ENCODE measurements at places on chromosomes 6 and 20.
A peak's percentile ranks its signal among the peaks of the same experiment; 100 is the strongest.

- H3K36me3 ChIP-seq = no peaks in the 10 kb centered on the region
- H3K27ac ChIP-seq = no peak overlapping the region
- no peaks in the 10 kb centered on the region for H3K27me3 ChIP-seq
- no peak overlapping the region for H3K4me3 ChIP-seq
- peaks cover 17% of the 10 kb centered on the region for H3K4me1 ChIP-seq
- no peak for DNase-seq
Measured at GRCh38 chr6:5481750-5482149, 220.4 kb downstream of the FARS2 start.

- no peak overlapping the region for H3K4me3 ChIP-seq
- no peak for DNase-seq
- no peaks in the 10 kb centered on the region for H3K4me1 ChIP-seq
Measured at GRCh38 chr6:40056865-40057264, 122.6 kb upstream of the MOCS1 start.

DNA sequence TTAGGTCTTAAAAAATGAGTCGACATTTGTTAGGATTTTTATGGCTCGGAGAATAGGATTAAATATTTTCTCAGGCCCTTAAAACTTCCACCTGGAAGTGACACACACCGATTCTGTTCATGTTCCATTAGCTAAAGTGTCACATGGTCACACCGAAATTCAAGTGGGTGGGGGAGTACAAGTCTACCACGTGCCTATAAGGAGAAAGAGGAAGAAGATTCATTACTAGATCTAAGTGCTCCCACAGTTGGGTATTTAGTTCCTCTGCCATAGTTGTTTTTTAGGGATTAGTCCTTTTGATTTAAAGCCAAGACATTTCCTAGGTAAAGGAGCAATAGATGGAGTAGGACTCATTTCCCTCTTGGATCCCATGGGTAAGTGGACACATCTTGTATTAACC, 4.9 kb upstream of the TOX2 start:
- H3K4me3 ChIP-seq = no peak overlapping the region
- H3K27me3 ChIP-seq = no peaks in the 10 kb centered on the region
- DNase-seq = no peak
- no peaks in the 10 kb centered on the region for H3K4me1 ChIP-seq
- H3K36me3 ChIP-seq = no peaks in the 10 kb centered on the region

DNA sequence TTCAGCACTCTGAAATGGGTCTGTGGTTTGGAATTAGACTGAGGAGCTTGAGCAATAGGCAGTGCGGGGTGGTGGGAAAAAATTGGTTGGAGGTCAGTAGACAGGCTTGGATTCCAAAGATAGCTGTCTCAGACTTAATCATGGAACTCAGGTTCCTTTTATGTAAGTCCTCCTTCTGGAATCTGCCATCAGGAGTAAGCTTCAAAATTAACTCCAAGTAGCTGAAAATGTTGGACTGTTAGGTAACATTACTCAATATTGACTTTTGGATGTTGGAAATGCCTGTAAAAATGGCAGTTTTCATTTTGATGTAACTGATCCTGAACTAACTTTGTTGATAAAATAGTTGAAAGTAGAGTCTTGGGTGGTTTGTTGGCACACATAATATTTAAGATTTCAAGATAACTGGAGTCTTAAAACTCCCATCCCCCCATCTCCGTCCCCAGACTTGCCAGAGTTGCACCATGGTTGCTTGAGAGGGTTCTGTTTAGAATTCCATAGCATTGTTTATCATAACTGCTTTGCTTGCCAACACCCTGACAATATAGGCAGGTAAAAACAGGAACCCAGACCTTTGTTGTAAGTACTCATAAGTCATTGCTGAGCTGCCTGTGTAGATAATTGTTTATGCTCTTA, 83.0 kb downstream of the PHF20 start:
- no peak for DNase-seq
- H3K4me3 ChIP-seq = no peak overlapping the region
- no peak overlapping the region for H3K27ac ChIP-seq

DNA sequence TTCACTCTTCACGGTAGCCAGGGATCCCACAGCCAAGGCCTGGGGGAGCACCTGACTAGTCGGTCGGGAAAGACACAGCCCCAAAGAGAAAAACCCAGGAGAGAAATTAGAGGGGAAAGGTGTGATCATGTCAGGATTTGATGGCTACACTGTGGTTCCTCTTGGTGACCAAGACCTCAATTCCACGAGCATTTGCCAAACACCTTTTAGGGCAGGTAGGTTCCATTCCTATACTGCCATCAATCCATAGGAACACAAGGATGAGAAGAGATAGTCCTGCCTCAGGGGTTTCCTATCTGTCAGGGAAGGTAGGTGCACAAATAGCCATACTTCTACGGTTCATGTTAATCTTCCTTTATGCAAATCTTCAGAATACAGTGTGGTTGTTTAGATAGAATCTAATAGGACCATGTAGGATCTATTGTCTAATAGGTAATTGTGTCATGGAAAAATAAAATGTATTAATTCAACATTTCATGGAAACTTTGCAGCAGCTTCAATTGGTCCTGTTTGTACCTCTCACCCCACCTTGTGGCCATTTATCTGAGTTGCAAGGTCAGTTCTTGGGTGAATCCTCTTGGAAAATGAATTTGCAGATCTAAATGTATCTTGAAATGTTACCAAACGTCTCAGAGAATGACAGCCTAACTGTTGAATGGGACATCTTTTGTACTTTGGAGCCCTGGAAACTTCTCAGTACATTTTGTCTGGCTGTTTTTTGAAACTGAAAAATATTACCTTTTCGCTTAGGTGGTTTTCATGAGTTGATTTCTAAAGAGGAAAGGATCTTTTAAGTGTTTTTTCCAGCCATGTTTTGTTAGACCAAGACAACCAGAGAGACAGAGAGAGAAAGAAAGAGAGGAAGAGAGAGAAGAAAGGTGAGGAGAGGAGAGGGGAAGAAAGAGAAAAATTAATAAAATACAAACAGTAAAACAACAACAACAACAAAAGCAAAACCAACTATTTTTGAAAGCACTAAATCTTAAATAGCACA, 33.7 kb upstream of the IYD start:
- no peaks in the 10 kb centered on the region for H3K4me1 ChIP-seq
- peak; percentile 52 for DNase-seq
- H3K36me3 ChIP-seq = no peaks in the 10 kb centered on the region

- no peaks in the 10 kb centered on the region for H3K36me3 ChIP-seq
- no peak for DNase-seq
- no peaks in the 10 kb centered on the region for H3K4me1 ChIP-seq
- no peak overlapping the region for H3K4me3 ChIP-seq
- H3K27me3 ChIP-seq = no peaks in the 10 kb centered on the region
Measured at GRCh38 chr6:146103416-146104072, 74.7 kb downstream of the GRM1 start.

GRCh38 chr6:168756009-168756634, 315.1 kb downstream of the SMOC2 start:
- no peaks in the 10 kb centered on the region for H3K36me3 ChIP-seq
- H3K4me3 ChIP-seq = no peak overlapping the region
- peaks cover 2% of the 10 kb centered on the region for H3K4me1 ChIP-seq
- H3K27ac ChIP-seq = no peak overlapping the region
- DNase-seq = no peak
- H3K27me3 ChIP-seq = no peaks in the 10 kb centered on the region

DNA sequence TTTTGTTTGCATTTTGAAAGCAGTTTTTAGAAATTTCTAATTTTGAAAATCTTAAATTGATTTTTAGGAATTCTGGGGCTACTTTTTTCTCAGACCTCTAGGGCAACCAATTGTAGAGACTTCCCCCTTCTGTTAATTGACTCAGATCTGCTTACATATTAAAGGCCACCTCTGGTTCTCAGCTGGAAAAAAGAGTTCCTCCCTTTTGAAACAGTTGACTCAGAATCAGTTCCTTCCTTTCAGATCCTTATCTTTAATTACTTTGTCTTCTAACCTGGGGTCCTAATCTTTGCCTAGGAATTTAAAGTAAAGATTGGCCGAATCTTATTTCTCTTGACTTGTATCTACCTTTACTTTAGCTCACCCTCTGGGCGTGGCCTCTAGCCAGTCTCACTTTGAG, 146.8 kb downstream of the LAMA2 start:
- no peak for DNase-seq
- no peak overlapping the region for H3K27ac ChIP-seq
- H3K4me3 ChIP-seq = no peak overlapping the region
- no peaks in the 10 kb centered on the region for H3K27me3 ChIP-seq
- H3K36me3 ChIP-seq = no peaks in the 10 kb centered on the region
- H3K4me1 ChIP-seq = peaks cover 10% of the 10 kb centered on the region

- peaks cover 22% of the 10 kb centered on the region for H3K4me1 ChIP-seq
- H3K36me3 ChIP-seq = no peaks in the 10 kb centered on the region
- DNase-seq = peak; percentile 51
Measured at GRCh38 chr6:154515826-154516225, 5.3 kb upstream of the CNKSR3 start.

DNA sequence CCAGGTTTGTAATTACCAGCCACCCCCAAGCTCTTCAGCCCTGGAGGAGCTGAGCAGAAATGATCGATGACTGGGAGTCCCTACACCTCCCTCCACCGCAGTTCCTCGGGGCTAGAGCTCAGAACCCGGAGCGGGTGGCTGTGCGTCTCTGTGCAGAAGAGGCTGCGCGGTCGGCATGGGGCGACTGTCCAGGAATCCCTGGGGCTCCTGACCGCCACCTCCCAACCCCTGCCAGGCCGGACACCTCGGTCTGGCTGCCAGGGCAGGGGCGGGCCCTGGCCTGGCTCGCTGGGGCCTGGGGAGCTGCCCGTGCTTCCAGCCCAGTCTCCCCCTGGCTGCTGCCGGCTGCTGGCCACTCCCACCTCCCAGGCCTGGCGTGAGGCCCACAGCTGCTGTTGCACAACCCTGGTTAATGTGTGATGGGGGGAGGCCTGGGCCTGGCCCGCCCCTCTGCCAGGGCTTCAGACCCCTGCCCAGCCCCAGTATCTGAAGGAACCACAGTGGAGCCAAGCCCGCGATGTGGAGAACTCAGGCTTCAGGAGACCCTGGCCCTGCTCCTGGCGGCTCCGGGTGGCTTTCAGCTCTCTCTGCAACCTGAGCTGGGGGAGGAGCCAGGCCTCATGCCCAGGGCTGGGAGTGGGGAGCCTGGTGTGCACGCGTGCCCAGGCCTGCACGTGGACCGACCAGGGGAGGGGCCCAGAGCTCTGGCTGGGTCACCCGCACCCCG, 1.2 kb downstream of the SLC2A4RG start:
- peaks cover 7% of the 10 kb centered on the region for H3K36me3 ChIP-seq
- H3K27me3 ChIP-seq = no peaks in the 10 kb centered on the region
- H3K4me1 ChIP-seq = peaks cover 6% of the 10 kb centered on the region
- H3K27ac ChIP-seq = peak overlapping the region; percentile 27
- DNase-seq = peak; percentile 94

GRCh38 chr6:45327956-45328522, at the start of gene RUNX2:
TSS of gene RUNX2 (plus strand) at chr6:45328330. CDS start at chr6:45328727, 397 bp downstream.
- H3K4me3 ChIP-seq = peak within 1 kb of the TSS; percentile 61
- H3K27ac ChIP-seq = peak within 1 kb of the TSS; percentile 89
- H3K36me3 ChIP-seq = peaks cover 39% of the 10 kb centered on the region
- peak; percentile 66 for DNase-seq

DNA sequence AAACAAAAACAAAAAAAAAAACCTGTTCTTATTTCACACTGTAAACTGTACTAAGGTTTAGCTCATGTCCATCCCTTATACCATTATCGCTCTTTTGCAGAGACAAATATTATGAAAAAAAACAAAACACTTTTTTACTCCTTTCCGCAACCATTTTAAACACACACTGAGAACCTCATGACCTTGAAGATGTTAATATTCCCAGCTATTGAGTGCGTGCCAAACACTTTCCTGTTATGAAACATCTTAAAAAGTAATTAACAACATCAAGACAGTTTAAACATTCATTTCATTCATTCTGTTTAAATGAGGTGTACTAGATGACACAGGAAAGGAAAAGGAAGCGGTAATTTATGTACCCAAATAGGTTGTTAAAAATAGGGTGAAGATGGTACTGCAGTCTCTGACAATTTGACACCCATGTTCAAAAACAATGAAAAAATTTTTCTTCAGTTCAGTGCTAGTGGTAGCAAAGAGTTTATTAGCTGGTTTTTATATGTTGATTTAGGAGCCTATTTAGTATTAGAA, 3.9 kb upstream of the ARHGAP18 start:
- no peaks in the 10 kb centered on the region for H3K27me3 ChIP-seq
- H3K4me3 ChIP-seq = no peak overlapping the region

DNA sequence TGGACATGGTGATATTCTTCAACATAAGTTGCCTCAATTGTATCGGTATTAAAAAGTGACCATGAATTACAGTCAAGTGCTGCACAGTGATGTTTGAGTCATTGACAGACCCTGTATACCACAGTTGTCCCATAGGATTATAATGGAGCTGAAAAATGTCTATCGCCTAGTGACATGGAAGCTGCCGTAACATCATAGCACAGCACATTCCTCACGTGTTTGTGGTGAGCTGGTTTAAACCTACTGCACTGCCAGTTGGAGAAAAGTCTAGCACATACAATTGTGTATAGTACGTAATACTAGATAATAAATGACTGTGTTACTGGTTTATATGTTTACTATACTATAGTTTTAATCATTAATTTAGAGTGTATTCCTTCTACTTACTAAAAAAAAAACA, 150.2 kb downstream of the CDH26 start:
- H3K27me3 ChIP-seq = peaks cover 7% of the 10 kb centered on the region
- no peaks in the 10 kb centered on the region for H3K36me3 ChIP-seq
- DNase-seq = peak; percentile 76
- H3K4me3 ChIP-seq = no peak overlapping the region
- no peak overlapping the region for H3K27ac ChIP-seq

DNA sequence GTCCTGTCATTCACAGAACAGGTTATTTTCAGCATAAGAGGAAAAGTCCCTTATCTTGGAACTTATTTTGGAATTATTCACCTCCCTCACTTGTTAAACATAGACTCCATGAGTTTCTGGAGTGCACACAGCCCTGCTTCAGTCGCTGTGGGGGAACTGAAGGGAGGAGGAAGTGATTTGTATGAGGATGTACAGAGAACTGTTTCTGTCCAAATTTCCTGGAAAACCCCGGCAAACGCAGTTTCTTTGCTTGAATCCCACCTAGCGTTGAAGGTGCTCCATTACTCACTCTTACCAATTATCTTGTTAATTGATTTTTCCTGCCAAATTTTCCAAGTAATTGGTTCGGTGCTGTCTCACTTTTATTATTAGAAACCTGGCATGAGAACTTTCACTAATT, 78.0 kb upstream of the AGPAT4 start:
- no peaks in the 10 kb centered on the region for H3K36me3 ChIP-seq
- peaks cover 5% of the 10 kb centered on the region for H3K4me1 ChIP-seq
- no peak for DNase-seq

GRCh38 chr20:199996-200395, 10.5 kb upstream of the DEFB128 start:
- H3K36me3 ChIP-seq = no peaks in the 10 kb centered on the region
- H3K27ac ChIP-seq = no peak overlapping the region
- DNase-seq = no peak
- no peak overlapping the region for H3K4me3 ChIP-seq
- H3K27me3 ChIP-seq = peaks cover 6% of the 10 kb centered on the region
- H3K4me1 ChIP-seq = no peaks in the 10 kb centered on the region

DNA sequence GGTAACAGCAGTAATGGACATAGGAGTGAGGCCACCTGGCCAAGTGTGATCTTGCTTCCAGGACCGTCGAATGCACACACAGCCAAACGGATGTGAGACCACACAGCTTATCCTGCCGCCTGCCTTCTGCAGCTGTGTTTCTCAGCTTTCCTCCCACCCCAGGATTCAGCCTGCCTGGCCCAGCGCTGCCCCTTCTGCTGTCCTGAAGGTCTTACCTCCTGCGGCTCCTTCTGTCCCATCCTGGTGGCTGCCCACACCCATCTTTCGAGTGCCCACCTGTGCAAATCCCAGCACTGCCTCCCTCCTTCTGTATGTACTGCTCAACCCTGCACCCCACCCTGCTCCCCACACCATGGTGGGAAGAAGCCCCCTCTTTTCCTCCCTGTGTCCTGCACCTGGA, 49.4 kb upstream of the DACT2 start:
- H3K36me3 ChIP-seq = no peaks in the 10 kb centered on the region
- no peak overlapping the region for H3K27ac ChIP-seq
- no peak for DNase-seq
- no peaks in the 10 kb centered on the region for H3K4me1 ChIP-seq
- no peak overlapping the region for H3K4me3 ChIP-seq
- peaks cover 17% of the 10 kb centered on the region for H3K27me3 ChIP-seq

Measured in SJCRH30 (cell line).